ENCODE measurements at places on chromosomes 12 and 14. TPM values are rescaled to one million over a fixed set of nuclear protein-coding genes. Genes with fewer than 3 reads are reported as not detected.
A peak's percentile ranks its signal among the peaks of the same experiment; 100 is the strongest.

The ZNF410 gene
- 19.9 TPM for total RNA-seq

GRCh38 chr12:96170328-96170727 is 23.8 kb upstream of the ELK3 start:
- DNase-seq, result no peak

The PCBP2 gene
- total RNA-seq, result 520 TPM

DNA sequence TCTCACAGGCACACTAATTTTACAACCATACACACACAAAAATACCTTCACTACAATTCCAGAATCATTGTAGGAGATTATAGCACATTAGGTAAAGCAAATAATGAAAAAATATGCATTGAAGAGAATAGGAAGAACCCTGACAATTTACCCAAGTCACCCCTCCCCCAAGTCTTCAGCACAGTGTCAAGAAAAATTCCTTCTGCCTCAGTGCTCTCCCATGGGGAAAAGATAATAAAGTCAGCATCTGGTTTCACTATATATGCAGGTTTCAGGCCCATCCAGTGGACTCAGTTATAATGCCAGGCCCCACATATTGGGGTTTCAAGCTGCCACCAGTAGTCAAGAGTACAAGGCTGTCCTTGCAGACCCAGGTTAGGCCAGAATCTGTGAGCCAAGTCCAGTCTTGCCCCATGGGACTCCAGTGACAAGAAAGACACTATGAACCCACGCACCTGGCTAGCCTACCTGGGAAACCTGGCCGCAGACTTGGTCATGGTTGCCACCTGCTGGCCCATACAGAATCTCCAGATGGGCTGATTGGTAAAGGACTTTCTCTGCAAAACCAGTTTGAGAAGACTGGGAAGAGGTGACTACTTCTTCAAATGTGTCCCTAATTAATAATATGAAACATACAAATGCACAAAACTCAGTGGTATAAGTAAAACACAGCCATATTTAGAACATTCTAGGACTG is 398.6 kb upstream of the FLRT2 start:
- no peak for DNase-seq

DNA sequence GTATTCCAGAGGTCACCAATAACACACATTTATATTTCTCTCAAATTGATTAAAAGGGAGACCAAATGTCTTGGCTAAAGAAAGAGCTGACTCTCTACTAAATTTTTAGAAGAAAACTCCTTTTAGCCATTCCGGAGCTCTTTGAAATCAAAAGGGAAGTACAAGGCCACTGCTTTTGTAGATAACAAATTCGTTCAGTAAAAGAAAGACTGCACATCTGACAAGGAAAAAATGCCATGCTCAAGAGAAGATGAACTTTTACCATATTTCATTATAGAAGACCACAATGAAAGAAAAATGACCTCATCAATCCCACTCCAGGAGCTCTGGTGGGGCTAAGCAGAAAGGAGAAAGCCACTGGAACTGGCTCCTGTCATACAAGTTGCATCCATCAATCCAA is 57.6 kb downstream of the SPTSSA start:
- DNase-seq, result no peak

GRCh38 chr12:34347367-34347766 is 325.1 kb downstream of the ALG10 start:
- no peak for DNase-seq

The CFAP54 gene
- total RNA-seq, result 0.48 TPM

- no peak for DNase-seq
Measured at GRCh38 chr12:84772281-84772680, 140.3 kb downstream of the SLC6A15 start.

- peak; percentile 61 for DNase-seq
Measured at GRCh38 chr14:103313704-103314103, 20.3 kb upstream of the EIF5 start.

The DIP2B gene
- total RNA-seq, result 16.5 TPM

The TPPP2 gene
- total RNA-seq, result 0.73 TPM

The GLI1 gene
- 0.83 TPM for total RNA-seq
